Right forelimb (tissue), 1 donor: ENCODE measurements at places on chromosomes 6 and 20.

GRCh38 chr6:119449331-119450156 lies 100.0 kb upstream of the MAN1A1 start:
- DNase-seq: no peak

DNA sequence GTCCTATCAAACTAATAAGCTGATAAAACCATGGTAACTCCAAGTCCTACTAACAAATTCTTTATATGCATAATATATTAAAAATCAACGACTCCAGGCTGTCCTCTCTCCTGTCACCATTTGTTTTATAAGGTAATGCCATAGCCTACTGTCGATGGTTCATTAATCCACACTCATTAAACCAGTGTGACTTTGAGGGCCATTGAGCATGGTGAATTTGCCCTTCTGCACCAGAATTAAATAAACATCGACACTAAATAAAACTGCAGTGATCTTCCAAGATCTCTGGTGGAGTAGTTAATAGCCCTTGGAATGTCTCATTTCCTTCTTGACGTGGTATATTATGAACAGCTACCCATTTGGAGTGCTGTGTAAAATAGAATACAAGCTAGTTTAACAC lies 358.5 kb downstream of the CBLN4 start:
- DNase-seq: no peak

GRCh38 chr6:43703512-43704429 lies 16.2 kb upstream of the MRPS18A start:
- no peak for DNase-seq

GRCh38 chr6:24004659-24005058 lies 121.4 kb upstream of the NRSN1 start:
- DNase-seq: no peak
